ENCODE measurements at places on chromosomes 7 and 10. TPM values are rescaled to one million over a fixed set of nuclear protein-coding genes. Genes with fewer than 3 reads are reported as not detected.

Gene ADRB1
- total RNA-seq, result 0.98 TPM

Gene DMBT1
- 0.05 TPM for total RNA-seq

Gene PTPN12
- 71.2 TPM for total RNA-seq

Gene TNS3
- total RNA-seq, result 77.4 TPM

Gene PAX4
- total RNA-seq, result not detected

Gene HILPDA
- 21.3 TPM for total RNA-seq

Gene TMEM72
- not detected for total RNA-seq

Gene UNCX
- total RNA-seq, result 0.09 TPM

Gene CPA4
- total RNA-seq, result 6.8 TPM

Gene ACSM6
- total RNA-seq, result not detected

Gene HTR5A
- total RNA-seq, result not detected

Gene EPHA1
- not detected for total RNA-seq

Gene ADGRA1
- total RNA-seq, result not detected

Gene TMEM106B
- 37.3 TPM for total RNA-seq

Gene RBP4
- total RNA-seq, result 7.5 TPM

Gene CCL24
- not detected for total RNA-seq

Gene OR2A5
- not detected for total RNA-seq

Gene PIP
- total RNA-seq, result 0.28 TPM

Gene MYH16
- 0.51 TPM for total RNA-seq

Gene EPDR1
- total RNA-seq, result 58.4 TPM

Gene CALHM2
- 5.1 TPM for total RNA-seq

Gene CLCN1
- 0.06 TPM for total RNA-seq
